Stimulated activated CD4-positive, alpha-beta T cell treated with anti-CD3 and anti-CD28 coated beads, TNF-alpha, amount 100 ng/mL, for 1 hour (primary cell): ENCODE measurements at places on chromosomes 1 and 21.

DNA sequence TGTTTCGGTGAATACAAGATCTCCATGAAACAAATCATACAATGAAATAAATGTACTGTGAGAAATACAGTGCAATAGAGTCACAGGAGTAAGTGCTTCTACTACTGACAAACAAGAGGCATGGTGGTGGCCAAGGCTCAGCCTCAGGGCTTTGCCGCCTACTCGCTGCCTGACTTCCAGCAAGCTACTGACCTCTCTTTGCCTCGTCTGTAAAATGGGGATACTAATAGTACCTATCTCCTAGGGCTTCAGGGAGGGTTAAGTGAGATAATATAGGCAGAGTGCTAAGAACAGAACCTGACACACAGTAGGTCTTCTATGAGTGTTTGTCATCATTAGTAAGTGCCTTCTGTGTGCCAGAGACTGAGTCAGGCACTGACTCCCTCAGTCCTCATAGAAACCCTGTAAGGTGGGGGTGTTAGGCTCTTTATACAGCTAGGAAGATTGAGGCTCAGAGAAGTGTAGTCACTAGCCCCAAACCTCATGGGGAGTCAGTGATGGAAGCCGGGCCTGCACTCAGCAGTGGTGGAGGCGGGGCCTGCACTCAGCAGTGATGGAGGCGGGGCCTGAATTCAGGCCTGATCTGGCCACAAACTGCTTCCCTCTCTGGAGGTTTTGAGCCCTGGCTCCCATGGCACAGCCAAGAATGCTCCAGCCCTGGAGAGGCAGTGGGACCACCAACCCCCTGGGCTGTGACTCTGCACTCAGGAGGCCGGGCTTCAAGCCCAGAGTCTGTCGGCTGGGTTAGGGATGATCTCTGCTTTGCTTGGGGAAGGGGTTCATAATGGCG is 6.8 kb downstream of the BSND start:
- DNase-seq = no peak

- DNase-seq = no peak
Observed at GRCh38 chr1:52658795-52659194, 25.8 kb downstream of the SHISAL2A start.

GRCh38 chr1:228527596-228527995 is 40.4 kb downstream of the RNF187 start:
- DNase-seq = no peak

DNA sequence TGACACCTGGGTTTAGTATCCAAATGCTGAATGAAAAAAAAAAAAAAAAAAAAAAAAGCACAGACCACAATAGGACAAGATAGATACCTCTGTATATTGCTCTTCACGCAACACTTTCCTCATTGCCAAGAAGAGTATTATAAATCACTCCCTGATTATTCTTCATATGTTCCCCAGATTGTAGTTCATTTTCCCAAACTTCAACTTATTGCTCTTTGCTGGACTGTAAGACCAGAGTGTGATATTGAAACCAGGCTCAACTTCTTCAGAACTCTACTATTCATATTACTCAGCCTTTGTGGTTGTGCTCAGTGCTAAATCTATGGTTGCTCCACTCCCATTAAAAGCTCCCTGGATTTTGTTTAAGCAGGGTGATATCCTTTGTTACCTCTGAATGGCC is 180.4 kb downstream of the NTMT2 start:
- DNase-seq = no peak

DNA sequence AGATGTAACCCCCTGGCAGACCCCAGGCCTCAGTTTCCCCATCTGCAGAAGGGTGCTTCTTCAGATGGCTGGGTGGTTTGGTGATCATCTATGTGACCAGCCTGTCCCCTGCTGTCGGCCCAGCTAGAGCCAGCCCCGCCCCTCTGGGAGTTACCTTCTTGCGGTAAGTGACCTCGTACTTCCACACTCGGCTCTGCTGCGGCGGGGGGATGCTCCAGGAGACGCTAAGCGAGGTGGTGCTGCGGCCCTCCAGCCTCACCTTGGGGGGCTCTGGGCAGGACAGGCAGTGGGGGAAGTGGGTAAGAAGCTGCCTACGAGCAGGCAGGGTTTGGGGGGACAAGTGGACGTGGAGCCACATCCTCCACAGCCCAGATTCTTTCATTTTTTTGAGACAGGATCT is 20.4 kb downstream of the EPHA2 start:
- no peak for DNase-seq

DNA sequence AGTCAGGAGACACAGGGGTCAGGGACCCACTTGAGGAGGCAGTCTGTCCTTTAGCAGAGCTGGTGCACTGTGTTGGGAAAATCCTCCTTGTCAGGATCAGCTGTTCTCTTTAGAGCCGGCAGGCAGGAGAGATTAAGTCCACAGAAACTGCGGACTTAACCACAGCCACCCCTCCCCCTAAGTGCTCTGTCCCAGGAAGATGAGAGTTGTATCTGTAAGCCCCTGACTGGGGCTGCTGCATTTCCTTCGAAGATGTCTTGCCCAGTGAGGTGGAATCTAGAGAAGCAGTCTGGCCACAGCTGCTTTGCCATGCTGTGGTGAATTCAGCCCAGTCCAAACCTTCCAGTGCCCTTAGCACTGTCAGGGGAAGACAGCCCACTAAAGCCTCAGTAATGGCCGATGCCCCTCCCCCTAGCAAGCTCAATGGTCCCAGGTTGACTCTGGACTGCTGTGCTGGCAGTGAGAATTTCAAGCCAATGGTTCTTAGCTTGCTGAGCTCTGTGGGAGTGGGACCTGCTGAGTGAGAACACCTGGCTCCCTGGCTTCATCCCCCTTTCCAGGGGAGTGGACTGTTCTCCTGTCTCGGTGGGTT is 172.8 kb downstream of the ST6GALNAC3 start:
- no peak for DNase-seq

DNA sequence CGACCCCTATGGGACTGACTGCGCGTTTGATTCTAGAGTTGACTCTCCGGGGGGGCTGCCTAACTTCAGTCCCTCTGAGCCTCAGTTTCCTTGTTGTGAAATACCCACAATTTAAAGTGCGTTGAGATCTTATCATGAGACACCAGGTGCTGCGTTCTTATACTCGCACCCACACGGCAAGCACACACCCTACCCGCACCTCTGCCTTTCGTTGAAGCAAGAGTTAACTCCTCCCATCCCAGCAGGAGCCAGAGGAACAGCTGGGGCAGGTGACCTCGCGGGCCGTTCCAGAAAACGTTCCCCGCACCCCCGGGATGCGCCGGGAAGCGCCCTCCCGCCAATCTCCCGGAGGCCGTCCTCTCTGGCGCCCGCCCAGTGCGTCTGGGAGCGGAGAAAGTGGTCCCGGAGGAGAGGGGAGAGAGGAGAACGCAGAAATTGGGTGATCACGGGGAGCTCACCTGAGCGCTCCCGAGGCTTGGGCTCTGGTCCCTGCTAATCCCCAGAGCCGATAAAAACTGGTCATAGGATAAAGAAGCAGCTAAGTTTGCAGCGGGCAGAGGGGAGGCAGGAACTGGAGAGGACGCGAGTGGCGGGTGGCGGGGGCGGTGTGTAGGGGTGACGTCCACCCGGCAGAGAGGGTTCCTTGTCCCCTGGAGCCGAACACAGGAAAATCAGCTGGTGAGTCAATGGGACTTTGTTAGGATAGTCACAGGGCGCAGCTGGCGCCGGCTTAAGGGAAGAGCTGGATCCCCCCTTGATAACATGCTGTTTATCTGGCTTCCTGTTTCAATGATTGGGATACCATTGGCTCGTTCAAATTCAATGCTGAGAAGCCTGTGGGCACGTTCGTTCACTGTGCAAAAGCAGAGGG is 869 bp downstream of the NAV1 start:
- DNase-seq = no peak

- DNase-seq = peak; percentile 8
Observed at GRCh38 chr1:198556971-198557370, 16.5 kb upstream of the ATP6V1G3 start.

GRCh38 chr1:107122225-107122624 is 18.6 kb upstream of the NTNG1 start:
- DNase-seq = no peak

DNA sequence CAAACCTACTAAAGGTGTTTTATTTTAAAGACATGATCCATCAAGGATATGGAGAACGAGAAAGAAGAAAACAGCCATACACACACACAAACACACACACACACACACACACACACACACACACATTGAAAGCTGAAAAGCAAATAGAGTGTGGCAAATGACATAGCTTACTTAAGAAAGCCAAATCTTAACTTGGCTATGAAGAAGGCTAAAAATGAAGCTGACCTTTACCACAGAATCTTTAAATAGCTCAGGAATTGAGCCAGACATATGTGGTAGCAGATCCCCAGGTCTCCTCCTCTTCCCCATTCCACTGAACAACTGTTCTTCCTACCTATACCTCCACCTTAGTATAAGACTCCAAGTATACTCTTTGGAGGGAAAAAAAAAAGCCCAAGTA is 185.6 kb downstream of the CLEC20A start:
- no peak for DNase-seq

GRCh38 chr1:178871551-178872320 is 859 bp upstream of the ANGPTL1 start:
- DNase-seq = no peak

DNA sequence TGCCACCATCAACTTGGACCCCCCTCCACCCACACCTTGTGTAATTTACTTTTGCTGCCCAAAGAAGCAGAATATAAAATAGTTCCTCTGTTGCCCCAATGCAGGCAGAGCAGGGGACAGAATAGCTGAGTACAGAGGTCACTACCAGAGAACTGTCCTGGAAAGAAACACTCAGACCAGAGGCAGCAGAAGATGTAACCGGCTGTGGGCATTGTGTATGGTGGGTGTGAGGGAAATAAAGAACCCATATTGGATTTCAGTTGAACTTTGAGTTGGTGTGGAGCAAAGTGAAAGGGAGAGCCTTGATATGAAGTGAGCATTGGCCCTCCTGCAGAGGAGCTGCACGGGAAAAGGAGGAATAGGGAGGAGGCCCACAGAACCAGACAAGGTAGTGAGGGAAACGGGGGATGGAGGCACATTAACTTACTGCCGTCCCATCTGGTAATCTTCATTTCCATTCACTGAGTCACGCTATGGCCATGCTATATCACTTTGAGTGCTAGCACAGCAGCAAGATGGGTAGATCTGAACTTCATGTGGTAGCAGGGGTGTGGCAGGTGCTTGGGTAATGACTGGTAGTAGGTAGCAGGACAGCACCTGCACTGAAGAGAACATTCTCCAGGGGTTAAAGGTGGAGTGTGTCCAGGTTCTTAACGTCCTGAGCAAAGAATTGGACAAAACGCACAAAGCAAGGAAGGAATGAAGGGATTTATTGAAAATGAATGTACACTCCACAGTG is 56.3 kb upstream of the FBXO28 start:
- DNase-seq = no peak

DNA sequence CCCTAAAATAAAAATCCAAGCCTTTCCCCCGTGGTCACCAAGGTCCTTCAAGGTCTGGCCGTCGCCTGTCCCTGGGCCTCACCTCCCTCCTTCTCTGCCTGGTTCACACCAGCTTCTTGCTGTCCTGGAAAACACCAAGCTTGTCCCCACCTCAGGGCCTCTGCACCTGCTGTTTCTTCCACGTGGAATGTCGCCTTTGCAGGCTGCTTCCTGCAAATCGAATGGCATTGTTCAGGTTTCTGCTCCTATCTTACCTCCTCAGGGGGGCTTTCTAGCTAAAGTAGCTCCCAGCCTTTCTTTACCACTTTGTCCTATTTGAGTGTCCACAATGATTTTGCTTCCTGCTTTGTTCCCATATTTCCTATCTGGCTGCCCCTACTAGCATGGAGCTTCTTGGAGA is 3.3 kb upstream of the CASZ1 start:
- DNase-seq = no peak

DNA sequence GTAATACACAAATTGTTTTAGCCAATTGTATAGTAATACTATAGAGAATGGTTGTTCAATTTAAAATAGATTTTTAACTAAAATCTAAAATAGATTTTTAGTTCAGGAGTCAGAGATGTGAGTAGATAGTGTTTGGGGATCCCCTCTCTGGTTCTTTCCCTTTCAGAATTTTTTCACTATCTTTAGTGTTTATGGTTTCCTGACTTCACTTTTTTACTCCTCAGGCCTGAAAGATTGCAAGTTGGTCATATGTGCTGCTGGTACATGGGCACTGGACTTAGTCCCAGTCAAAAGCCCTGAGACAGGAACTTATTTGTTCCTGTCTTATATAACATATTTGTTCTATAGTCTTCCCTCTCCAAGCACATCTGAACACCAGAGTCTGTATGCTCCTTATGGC is 96.8 kb upstream of the ATP1B1 start:
- no peak for DNase-seq

GRCh38 chr1:113662101-113662500 is 97.2 kb downstream of the PHTF1 start:
- no peak for DNase-seq

DNA sequence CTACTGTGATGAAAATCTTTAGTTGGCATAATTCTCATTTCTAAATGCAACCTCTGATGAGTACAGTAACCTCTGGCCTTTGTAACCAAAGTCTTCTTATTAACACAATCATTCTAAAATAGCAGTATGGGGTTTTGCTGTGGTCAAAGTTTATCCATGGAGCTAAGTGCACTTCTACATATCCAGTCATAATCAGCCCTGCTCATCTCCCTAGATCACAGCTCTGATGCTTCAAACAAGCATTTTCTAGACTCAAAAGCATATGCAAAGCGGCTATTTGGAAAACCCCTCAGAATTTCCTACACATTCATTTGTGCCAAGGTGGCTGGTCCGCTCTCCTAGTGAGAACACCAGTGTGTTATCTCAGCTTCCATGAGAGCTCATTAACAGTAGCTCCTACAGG is 418.6 kb downstream of the MRPL39 start:
- no peak for DNase-seq

DNA sequence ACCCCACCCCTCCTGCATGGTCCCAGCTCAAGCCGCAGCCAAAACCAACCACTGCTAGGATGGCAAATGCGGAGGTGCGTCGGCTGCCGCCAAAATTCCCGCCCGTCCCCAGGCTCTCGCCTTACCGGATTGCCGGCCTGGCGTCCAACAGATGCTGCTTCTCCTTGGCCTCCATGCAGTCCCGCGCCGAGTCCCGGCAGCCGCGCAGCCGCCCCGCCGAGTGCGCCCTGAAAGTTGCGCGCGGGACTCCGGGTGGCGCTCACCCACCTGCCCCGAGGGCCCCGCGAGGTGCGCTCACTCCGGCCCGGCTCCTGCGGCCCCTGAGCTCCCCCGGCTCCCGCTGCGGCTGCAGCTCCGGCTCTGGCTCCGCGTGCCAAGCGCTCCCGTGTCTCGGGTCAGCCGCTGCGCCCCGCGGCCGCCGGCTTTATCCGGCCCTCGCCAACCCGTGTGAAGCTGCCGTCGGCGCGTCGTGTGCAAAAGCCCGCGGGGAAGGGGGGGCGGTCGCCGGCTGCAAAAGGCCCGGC is at the start of gene SLC30A2:
TSS of gene SLC30A2 (minus strand) at position 397 of the 524 bp plus-strand sequence. CDS start at position 175, 222 bp downstream.
- no peak for DNase-seq

DNA sequence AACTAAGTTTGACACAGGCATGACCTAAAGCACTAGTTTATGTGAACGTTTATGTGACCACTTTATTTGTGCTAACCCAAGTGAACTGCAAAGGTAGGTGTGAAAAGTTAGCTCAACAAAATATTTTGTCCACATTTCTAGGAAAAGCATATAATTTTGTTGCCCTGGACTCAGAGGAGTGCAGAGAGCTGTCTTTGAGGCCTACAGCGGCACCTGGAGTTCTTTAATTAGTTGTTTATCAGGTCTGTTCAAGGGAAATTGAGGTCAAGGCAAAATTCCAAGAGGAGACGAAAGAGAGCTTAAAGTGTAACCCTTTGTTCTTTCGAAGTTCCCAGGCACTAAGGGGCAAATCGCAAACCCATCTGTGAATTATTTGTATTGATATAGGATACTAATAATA is 1.3 kb downstream of the GIPC2 start:
- DNase-seq = no peak
